ENCODE measurements at places on chromosomes 5 and 9.

DNA sequence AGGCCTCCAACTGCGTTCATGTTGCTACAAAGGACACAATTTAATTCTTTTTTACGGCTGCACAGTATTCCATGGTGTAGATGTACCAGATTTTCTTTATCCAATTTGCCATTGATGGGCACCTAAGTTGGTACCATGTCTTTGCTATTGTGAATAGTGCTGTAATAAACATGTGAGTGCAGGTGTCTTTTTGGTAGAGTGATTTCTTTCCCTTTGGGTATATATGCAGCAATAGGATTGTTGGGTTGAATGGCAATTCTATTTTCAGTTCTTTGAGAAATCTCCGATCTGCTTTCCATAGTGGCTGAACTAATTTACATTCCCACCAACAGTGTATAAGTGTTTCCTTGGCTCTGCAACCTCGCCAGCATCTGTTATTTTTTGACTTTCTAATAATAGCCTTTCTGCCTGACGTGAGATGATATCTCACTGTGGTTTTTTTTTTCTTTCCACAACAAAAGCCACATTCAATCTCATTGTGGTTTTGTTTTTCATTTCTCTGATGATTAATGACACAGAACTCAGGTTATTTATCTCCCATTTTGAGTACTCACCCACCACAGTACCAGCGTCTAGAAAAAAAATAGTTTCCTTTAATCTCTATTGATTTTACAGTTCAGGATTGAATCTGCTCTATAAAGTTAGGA, 21.9 kb downstream of the ARRDC3 start:
- peak; percentile 49 for DNase-seq

GRCh38 chr5:39249564-39250274, 30.4 kb upstream of the FYB1 start:
- DNase-seq: no peak

GRCh38 chr9:27726244-27727081, 153.2 kb upstream of the C9orf72 start:
- DNase-seq: peak; percentile 20

DNA sequence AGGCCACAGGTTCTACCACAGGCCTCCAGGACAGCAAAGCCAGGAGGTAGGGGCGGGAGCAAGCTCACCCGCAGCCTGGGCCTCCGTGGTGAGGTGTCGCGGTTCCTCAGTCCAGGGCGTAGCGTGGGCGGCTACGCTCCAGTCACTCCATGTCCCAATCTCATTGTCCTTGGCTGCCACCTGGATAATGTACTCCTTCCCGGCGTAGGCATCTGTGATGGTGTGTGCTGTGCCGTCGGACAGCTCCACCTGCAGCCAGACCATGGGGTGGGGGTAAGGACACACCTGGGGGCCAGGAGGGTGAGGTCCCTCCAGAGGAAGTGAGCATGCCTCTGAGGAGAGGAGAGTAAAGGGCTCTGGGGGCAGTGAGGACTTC, 29.8 kb upstream of the ENHO start:
- DNase-seq: no peak

- DNase-seq: no peak
These were observed 14.3 kb downstream of the WDR36 start for GRCh38 chr5:111106320-111106948.

- no peak for DNase-seq
These were observed 51.9 kb downstream of the IPPK start for GRCh38 chr9:92617951-92618510.

- DNase-seq: peak; percentile 33
These were observed 28.4 kb downstream of the NNT start for GRCh38 chr5:43631182-43631910.

GRCh38 chr5:83848941-83849340, 128.3 kb upstream of the HAPLN1 start:
- no peak for DNase-seq

DNA sequence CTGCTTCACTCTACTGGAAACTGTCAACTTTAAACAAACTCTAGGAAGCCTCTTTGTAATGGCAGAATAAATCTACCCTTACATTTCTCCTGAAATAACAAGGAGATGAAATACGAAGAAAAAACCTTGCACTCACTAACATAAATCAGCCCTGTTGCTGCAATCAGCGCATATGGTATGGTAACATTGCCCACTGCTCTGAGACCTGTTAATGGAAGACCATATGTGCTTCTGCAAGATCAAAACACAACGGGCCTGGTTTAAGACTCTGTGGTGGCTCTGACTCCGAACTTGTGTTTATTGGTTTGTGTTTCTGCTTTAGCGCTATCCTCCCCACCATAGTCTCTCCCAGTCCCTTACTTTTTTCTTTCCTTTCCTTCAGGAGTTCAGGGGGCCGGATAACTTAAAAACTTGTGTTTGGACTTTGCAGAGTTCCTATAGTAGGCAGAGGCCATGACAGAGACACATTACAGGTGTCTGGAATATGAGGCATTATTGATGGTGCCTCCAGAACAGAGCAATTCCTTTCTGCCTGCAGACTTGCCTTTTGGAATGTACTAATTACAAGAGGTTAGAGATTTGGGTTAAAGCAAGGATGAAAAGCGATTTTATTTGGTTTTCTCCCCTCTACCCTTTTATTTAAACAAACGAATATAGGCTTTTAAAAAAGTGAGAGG, 110.8 kb downstream of the PSAT1 start:
- DNase-seq: no peak

GRCh38 chr5:124751031-124751430, 4.6 kb upstream of the ZNF608 start:
- DNase-seq: no peak

DNA sequence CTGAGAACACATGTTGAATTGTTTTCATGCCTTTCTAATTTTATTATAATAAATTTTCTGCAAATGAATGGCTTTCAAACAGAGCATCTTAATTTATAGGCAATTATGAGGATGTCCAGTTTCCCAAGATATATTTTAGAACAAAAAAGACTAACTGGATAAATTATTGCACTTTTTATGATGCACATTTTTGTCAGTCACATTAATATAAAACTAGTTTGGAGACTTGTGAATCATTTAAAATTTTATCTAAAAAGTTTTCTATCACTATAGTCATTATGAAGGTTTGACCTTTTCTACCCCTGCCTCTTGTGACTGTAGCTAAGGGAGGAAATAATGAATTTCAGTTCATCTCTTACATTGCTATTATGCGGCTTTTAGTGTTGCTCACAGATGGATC, 393.8 kb downstream of the TAF11L14 start:
- DNase-seq: no peak

DNA sequence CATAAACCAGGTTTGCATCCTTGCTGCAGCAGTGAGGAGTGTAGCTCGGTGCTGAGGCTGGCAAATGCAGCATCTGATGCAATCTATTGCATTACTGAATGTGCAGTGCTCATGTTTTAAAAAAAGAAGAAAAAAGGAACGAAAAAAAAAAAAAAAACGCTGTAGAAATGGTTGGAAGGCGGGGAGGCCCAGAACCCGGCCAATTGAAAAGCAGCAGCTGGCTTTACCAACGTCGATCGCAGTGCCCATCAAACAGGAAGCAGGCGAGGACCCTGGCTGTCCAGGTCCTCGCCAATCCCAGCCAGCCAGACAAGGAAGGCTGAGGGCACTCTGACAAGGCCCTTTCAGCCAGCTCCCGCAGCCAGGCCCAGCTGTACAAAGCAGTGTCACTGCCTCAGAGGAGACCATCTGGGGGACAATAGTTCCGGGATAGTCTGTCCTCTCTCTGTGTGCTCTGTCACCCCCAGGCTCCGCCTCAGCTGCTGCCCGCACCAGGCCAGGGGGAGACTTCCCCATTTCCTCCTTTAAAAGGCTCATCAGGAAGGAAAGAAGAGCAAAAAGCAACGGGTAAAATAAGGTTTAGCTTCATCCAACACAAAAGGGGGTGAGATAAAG, 21.8 kb upstream of the CPEB4 start:
- no peak for DNase-seq

DNA sequence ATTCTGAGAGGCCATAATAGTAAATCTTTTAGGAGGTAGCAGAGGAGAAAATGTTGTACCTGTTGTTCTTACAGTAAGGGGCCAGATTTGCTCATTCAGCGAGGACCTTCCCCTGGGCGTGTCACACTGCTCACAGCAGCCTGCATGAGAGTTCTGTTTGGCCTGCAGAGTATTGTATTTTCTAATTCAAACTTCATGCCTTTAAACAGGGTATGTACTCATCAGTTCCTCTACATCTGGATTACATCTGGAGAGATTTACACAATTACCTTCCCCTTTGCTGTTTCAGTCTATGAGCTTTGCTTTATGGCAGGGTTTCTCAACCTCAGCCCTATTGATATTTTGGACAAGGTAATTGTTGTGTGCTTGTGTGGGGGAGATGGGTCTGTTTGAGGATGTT, 170.9 kb upstream of the STK32A start:
- DNase-seq: no peak

DNA sequence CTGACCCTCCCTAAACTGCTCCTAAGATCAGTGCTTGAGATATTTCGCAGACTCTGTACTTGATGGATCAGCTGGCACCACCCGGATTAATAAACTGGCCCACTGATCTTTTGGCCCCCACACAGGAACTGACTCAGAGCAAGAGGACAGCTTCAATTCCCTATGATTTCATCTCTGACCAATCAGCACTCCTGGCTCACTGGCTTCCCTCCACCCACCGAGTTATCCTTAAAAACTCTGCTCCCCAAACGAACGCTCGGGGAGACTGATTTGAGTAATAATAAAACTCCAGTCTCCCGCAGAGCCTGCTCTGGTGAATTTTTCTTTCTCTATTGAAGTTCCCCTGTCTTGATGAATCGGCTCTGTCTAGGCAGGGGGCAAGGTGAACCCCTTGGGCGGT, 36.5 kb upstream of the CD180 start:
- DNase-seq: no peak

DNA sequence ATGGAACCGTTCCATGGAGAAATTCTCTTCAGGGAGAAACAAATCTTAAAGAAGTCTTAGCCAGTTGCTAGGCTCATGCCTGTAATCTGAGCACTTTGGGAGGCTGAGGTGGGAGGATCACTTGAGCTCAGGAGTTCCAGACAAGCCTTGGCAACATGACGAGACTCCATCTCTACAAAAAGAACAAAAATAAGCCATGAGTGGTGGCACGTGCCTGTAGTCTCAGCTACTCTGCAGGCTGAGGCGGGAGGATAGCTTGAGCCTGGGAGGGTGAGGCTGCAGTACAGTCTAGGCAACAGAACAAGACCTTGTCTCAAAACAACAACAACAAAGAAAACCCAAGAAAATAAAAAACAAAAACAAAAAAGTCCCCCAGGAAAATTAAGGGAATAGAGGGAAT, 8.2 kb downstream of the HSPB3 start:
- DNase-seq: no peak

- no peak for DNase-seq
These were observed 1.0 kb upstream of the HK3 start for GRCh38 chr5:176899946-176900779.

GRCh38 chr5:73306741-73307275, 133.8 kb downstream of the TMEM174 start:
- DNase-seq: no peak

- DNase-seq: no peak
These were observed 21.5 kb upstream of the ASS1 start for GRCh38 chr9:130423272-130423671.

DNA sequence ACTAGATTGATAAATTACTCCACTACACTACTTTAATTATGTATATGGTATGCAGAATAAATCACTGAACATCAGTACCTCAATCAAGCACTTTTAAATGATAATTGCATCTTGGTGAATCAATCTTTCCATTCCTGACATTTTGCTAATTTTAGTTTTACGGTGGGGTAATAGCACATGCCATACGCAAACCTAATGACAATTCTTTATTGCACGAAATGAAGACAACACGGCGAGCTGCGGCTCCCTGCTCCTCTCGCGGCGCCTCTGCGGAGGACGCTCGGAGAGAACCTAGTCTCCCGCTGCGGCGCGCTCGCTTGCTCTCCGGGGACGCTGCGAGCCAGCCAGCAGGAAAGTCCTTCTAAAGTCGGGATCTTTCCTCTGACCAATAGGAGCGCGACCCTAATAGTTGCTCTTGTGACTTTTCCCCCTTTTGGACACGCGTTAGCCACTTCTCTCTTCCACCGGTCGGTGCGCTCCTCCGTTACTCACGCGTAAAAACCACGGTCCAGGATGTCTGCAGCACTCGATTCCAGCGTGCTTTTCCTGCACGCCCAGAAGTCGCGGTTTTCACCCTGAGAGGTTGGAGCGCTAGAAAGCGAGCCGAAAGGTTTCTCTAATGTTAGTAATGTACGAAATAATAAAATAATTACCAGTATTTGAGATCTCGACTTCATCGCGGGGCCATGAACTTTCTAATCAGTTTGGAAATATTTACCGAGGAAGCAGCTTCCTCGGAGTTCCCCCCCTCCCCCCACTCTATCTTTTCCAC, 1.0 kb upstream of the MEF2C start:
- DNase-seq: no peak

DNA sequence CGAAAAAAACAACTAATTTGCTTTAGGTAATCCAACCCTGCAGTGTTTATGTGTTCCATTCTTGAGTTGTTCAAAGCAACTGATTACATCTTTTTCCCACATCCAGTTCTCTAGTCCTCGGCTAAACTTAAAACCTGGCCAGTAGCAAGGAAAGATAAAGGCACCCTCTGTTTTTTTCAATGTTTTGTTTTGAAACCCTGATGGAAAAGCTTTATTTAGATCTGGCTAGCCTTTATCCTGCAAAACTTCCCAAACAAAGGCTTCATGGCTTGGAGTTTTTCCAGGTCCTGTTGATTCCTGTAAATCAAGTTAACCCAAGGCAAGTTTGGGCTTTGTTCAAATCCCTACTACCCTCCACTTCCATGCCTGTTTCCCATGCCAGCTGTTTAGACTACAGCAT, 105.1 kb downstream of the CEMIP2 start:
- DNase-seq: no peak

DNA sequence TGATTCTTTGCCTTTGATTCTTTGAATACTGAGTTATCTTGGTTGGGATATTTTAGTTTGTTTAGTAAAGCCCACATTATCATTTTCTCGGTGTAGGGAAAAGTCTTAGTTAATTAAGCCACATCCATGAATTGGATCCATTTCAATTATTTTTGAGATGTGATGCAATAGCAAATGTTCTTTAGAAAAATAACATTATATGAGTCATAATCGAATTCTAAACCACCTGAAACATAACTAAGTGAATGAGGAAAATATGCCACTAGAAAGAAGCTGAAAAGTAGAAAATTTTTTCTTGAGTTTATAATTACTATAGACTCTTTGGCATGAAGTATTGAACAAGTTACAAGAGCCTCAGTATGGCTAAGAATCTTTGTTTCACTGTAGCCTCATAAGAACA, 17.5 kb upstream of the CCDC192 start:
- no peak for DNase-seq

All from GM12878 (cell line).